Fibroblast of upper back skin (primary cell): ENCODE measurements at places on chromosomes 12 and 14.
A peak's percentile ranks its signal among the peaks of the same experiment; 100 is the strongest.

- DNase-seq: peak; percentile 1
Measured at GRCh38 chr12:21129906-21130305, 1.1 kb upstream of the SLCO1B1 start.

DNA sequence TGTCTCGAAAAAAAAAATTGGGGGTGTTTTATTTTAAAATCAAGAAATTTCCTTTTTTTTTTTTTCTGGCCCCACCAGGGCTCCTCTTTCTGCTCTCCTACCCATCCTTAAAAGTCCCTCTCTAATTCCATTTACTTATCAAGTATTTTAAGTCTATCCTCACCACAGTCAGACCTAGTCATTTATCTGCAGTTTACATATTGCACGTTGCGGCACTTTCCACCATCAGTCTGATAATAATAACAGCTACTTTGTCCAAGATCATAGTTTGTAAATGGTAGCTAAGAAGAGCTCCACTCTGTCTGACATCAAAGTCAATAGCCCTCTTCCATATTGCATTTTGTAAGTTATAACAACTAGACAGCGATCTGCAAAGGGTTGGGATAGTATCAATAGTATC lies 23.6 kb upstream of the CAND1 start:
- DNase-seq: no peak

- DNase-seq: no peak
Measured at GRCh38 chr12:88909510-88909909, 329.2 kb upstream of the KITLG start.

DNA sequence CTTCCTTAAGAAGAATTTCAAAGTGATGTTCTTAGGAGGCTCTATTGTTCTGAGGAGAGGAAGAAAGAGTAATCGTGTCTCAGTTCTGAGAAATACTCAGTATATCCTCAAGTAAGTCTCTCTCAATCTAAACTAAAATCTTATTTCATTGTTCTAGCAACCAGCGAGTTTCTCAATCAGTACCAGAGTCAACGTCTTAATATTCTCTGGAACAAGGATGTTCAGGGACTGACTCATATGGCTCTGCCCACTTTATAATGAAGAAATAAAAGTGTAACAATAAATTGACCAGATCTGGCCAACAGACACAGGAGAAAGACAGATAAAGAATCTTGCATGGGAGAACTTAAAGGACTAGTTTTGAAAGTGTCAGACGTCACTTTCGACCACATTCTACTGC lies 469.8 kb upstream of the FLRT2 start:
- peak; percentile 63 for DNase-seq

DNA sequence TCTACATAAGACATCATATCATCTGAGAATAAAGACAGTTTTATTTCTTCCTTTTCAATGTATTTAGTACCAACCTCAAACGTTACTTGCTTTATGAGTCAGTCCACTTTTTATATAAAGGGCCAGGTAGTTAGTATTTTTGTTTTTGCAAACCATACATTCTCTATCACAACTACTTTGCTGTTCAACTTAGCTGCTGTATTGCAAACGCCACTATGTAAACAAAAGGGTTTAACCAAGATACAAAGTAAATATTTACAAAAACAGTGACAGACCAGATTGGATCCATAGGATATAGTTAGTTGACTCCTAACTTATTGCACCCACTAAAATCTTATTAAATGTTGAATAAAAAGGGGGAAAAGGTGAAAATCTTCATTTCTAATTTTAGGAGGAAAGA lies 87.7 kb upstream of the FOXG1 start:
- DNase-seq: no peak

DNA sequence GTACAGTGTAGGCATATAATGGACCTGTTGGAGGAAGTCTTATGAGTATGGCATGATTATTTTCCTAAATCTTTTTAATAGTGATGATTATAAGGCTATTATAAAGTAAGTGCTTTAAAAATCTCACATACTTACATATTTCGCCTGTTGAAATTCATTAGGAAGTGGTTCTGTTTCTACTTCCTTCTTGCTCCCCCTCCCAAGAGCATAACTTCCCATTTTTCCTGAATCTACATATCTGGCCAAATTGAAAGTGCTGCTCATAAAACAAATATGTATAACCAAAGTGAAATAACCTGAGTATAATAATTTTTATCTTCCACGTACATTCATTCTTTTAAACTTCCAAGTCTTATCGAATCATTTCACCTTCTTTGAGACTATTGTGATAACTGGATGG lies 455.6 kb upstream of the SEL1L start:
- no peak for DNase-seq

DNA sequence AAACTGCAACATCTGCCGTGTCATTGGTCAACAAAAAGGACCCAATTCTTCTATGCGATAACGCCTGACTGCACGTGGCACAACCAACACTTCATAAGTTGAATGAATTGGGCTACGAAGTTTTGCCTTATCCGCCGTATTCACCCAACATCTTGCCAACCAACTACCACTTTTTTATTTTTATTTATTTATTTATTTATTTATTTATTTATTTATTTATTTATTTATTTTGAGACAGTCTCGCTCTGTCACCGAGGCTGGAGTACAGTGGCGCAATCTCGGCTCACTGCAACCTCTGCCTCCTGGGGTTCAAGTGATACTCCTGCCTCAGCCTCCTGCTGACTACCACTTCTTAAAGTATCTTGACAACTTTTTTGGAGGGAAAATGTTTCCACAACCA lies 127.4 kb downstream of the RASSF9 start:
- DNase-seq: no peak

GRCh38 chr14:65478596-65478995 lies 66.1 kb downstream of the FUT8 start:
- peak; percentile 30 for DNase-seq

DNA sequence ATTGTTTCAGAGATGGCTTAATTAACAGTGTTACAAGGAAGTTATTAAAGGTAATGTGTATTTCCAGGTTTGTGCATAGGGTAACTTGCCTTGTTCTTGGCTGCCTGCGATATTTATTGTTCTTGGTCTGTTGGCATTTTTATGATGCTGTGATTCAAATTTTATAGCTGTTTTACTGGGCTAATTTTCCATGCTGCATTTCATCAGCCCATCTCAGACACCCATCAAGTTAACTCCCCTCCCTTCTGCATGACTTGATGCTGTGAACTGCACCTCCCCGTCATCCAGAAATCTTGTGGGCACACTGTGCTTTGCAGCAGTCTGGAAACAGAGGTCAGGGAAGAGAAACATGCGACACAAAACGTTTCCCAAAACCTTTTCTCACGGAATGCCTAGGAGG lies 1049.2 kb downstream of the AACS start:
- no peak for DNase-seq

DNA sequence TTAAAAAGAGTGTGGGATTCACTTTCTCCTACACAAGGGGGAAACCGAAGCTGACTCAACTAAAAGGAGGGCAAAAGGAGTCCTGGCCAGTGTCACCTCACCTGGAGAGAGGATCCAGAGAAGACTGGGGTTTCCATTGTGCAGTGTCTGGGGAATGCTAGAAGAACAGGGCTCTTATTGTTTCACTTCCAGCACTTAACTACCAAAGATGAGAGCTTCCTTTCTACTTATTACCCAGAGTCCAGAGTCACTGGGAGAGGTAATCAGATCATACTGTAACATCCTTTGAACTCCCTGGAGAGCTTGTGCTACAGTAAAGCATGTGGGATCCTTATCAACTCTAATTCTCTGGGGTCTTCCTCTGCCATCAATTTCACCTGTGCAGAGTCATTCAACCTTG lies 148.4 kb upstream of the BCL2L14 start:
- no peak for DNase-seq

- peak; percentile 14 for DNase-seq
Measured at GRCh38 chr14:80313806-80314205, 102.5 kb upstream of the DIO2 start.

GRCh38 chr14:61558271-61558670 lies 137.0 kb upstream of the HIF1A start:
- peak; percentile 59 for DNase-seq

- no peak for DNase-seq
Measured at GRCh38 chr12:66744956-66745383, 66.1 kb upstream of the GRIP1 start.

- peak; percentile 43 for DNase-seq
Measured at GRCh38 chr12:65823513-65824375, 539 bp upstream of the HMGA2 start.
